ENCODE measurements at places on chromosomes 2 and 18. TPM values are rescaled to one million over a fixed set of nuclear protein-coding genes. Genes with fewer than 3 reads are reported as not detected.

GRCh38 chr2:191980483-191980882, 133.6 kb upstream of the CAVIN2 start:
- no peak overlapping the region for H3K27ac ChIP-seq
- no peak for DNase-seq
- no peak overlapping the region for H3K4me3 ChIP-seq
- H3K4me1 ChIP-seq: no peaks in the 10 kb centered on the region

- no peak for DNase-seq
- H3K27ac ChIP-seq: no peak overlapping the region
- H3K27me3 ChIP-seq: no peaks in the 10 kb centered on the region
- no peaks in the 10 kb centered on the region for H3K36me3 ChIP-seq
- no peaks in the 10 kb centered on the region for H3K4me1 ChIP-seq
These were observed 19.8 kb downstream of the ZNF407 start for GRCh38 chr18:74617486-74617885.

- H3K36me3 ChIP-seq: no peaks in the 10 kb centered on the region
- no peak overlapping the region for H3K27ac ChIP-seq
- no peak overlapping the region for H3K4me3 ChIP-seq
- no peak for DNase-seq
These were observed 80.5 kb downstream of the NRXN1 start for GRCh38 chr2:50951437-50951836.

DNA sequence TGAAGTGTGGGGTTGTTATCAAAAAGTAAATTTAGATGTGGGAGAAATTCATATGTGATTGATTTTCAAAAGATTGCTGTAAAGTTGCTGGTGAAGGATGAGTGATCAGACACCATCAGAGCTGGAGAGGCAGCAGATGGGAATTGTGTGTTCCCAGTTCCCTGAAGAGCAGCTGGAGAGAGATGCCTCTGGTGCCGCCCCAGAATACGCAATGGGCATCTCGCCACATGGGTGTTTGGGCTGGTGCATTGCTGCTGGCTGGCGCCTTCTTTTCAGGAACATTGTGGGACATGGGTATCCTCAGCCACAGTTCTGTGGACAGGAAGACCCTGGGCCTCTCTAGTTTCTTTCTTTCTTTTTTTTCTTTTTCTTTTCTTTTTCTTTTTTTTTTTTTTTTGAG, 11.9 kb downstream of the ATG4B start:
- H3K4me3 ChIP-seq: no peak overlapping the region
- peaks cover 34% of the 10 kb centered on the region for H3K36me3 ChIP-seq
- H3K4me1 ChIP-seq: no peaks in the 10 kb centered on the region
- H3K27ac ChIP-seq: no peak overlapping the region
- DNase-seq: no peak

GRCh38 chr2:236795169-236795860, 225.7 kb downstream of the ACKR3 start:
- no peak overlapping the region for H3K27ac ChIP-seq
- no peak overlapping the region for H3K4me3 ChIP-seq
- no peaks in the 10 kb centered on the region for H3K36me3 ChIP-seq

DNA sequence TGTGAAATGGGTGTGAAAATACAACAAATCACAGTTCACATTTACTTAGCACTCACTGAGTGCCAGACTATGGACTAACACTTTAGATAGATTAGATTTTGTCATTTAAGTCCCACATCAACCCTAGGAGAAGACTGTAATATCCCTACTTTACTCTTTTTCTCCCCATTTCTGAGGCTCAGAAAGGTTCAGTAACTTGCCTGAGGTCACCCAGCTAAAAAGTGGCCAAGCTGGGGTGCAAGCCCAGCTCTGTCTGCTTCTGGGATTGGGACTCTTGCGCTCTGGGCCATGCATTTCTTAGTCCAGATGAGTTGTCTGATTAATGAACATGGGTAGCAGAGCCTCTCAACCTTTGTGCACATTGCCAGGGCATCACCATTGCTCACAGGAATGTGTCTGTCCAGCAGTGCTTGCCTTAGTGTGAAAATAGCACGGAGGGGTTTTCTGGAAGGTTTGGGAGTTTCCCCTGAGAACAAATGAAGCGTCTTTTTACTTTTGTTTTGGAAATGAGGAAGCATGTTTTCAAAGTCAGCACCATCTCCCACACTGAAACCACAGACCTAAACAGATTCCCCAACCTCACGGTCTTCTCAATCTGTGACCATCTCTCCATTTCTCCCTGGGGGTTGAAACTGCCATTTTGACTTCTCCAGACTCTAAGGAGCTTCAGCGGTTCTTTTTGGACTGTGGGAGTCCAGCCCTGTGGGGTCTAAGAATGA, 31.9 kb downstream of the NRP2 start:
- no peaks in the 10 kb centered on the region for H3K4me1 ChIP-seq
- no peak overlapping the region for H3K27ac ChIP-seq
- no peaks in the 10 kb centered on the region for H3K36me3 ChIP-seq

DNA sequence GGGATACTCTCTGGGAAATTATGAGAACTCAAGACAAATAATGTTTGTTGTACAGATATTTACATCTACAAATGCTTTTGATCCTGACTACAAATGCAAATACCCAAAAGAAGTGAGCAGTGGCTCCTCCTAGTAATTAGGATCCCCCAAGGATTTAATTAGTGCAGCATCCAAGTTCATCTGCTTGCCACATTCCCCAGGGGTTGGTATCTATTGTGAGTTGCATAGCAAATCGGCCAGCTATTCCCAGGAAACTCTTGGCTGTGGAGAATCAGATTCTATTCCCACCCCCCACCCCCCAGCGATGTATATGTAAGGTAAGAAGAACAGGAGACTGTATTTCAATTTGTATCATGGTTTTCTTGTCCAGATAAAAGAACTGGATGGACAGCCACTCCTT, 725.1 kb upstream of the CDH7 start:
- no peaks in the 10 kb centered on the region for H3K27me3 ChIP-seq
- no peak overlapping the region for H3K4me3 ChIP-seq
- DNase-seq: no peak
- H3K36me3 ChIP-seq: no peaks in the 10 kb centered on the region

The KLHL29 gene
- 1.3 TPM for total RNA-seq

The AKAIN1 gene
- total RNA-seq: not detected

The MC5R gene
- not detected for total RNA-seq

The PTPRM gene
- total RNA-seq: 3.6 TPM
